ENCODE measurements at places on chromosomes 12 and 14.

DNA sequence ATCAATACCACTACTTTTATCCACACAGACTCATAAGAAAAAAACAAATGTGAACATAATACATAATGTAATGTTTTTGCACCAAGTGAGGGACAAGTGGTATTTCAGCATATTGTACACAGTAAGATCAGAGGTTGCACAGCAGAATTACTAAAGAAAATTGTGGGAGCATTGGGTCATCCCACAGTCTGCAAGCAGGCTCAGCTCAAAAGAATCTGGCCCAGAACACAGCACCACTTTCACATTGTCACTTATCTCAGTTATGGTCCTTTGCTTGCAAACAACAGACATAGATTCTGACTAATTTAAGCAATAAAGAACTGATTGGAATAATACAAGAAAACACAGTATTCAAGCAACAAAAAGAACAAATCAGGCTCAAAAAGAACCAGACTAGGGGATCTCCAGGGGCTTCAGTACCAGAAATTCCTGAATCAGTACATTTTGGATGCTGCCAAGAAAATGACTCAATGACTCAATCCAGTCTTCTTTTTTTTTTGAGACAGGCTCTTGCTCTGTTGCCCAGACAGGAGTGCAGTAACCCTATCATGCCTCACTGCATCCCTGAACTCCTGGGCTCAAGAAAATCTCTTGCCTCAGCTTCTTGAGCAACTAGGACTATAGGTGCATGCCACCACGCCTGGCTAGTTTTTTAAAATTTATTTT is 42.9 kb upstream of the EEA1 start:
- DNase-seq: peak; percentile 89

DNA sequence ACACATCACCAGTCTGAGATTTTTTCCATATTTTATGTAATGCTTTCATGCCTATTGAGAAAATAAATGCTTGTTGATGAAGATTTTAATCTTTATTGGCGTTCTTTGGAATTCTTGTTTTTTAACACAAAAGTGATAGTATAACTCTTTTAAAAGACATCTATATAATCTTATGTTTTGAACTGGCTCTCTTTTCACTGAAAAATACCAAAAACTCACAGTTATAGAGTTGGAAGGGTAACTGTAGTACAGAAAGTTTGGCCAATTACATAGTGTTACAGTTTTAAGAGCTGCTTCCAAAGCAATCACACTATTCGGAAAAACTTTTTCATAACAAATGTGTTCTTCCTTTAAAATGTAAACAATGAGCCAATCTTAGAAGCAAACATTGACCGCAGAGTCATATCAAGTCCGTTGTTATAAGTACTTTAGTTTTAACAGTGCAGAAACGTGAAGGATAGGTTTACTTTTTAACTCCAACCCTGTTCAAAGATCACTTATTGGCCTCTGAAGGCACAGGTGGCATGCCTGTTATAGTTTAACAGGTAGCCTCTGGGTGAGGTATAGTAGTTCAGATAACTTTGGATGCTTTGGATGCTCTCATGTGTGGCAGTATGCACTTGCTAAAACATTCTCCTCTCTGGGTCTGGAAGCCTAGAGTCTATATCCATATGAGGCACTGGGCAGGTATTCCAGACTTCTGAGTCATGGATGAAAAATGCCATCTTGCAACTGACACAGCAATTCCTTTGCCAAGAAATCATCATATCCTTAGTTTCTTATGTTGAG is 12.1 kb upstream of the NTN4 start:
- DNase-seq: peak; percentile 89

- DNase-seq: no peak
These were observed 6.2 kb downstream of the TTLL5 start for GRCh38 chr14:75667099-75667765.

DNA sequence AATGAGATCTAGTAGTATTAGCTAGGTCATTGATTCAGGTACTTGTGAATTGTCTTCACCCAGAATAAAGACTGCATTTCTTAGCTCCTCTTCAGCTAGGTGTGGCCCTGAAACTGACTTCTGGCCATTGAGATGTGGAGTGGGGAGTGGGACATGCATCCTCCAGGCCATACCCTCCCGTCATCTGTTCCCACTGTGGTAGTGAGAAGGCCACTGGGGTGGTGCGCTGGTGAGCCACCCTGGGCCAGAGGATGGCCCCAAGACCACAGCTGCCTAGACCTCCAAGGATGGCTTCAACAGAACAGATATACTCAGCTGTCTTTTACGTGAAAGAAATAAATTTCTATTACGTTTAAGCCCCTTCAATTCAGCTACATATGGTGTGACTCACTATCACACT is 36.5 kb downstream of the TRIM9 start:
- no peak for DNase-seq

DNA sequence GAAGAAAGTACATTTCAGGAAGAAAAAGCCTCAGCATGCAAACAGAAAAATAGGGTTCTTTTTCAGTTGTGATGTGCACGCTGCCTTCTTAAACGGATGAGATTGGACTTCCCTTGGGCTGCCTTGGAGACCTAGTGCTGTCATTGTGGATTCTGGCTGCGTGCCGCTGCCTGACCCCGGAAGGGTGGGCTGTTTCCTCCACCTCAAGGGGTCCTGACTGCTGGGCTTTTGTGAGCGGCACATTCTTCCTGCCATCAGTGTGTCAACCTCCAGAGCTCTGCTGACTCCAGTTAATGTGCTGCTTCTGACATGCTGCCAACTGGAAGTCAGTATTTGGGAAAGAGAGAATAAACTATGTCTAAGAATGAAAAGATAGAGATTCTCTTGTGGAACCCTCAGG is 25.1 kb downstream of the CCNK start:
- DNase-seq: no peak

DNA sequence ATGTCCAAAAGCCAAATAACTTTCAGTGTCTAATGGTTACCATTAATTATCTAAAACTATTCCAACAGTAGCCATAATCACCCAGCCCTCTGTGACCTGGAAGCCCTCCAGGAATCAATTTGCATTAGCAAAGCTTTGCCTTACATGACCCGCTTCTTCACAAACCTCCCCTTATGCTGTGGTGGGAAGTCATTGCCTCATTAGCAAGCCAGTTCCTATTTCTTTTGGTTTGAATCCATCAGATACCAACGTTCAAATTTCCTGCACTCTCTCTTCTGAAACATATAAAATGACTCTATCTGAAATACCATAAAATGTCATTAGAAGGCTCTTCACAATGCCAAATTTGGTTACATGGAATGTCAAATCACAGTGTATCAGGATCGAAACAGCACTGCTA is 268.3 kb upstream of the PRKD1 start:
- DNase-seq: no peak

GRCh38 chr12:48881686-48882314 is 16.1 kb upstream of the RND1 start:
- peak; percentile 45 for DNase-seq

- DNase-seq: no peak
These were observed 199.5 kb upstream of the CAND1 start for GRCh38 chr12:67069451-67070306.

- no peak for DNase-seq
These were observed 148.7 kb downstream of the MED13L start for GRCh38 chr12:116128779-116129178.

DNA sequence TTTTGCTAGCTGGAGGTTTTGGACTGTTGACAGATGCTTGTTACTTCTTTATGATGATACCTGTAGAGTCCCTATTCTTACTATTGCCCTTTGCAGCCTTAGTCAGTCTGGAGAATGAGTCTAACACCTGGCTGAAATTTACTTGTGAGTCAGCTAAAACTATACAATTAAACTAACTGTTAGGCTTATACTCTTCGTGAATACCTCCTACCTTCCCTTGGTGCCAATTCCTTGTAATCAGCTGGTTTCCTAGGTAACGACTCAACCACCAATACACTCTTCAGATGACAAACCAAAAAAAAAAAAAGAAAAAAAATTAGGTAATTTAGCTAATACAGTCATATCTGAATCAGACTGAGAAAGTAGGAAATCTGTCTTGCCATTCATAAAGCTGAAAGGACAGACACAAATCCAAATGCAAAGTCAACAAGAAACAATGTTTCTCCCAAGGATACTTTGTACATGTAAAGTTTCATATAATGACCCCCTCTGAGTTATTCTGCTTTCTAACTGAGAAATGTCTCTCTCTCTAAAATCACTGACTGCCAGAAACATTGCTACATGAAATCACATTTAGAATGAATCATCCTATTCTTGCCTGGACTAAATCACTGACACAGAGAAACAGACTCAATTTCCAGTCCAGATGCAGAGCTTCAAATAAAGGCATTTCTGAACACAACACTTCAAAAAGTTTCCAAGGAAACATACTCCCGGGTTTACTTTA is 56.5 kb upstream of the CDKL1 start:
- peak; percentile 90 for DNase-seq

- peak; percentile 21 for DNase-seq
These were observed 59.9 kb downstream of the LIN7A start for GRCh38 chr12:80877721-80878265.

DNA sequence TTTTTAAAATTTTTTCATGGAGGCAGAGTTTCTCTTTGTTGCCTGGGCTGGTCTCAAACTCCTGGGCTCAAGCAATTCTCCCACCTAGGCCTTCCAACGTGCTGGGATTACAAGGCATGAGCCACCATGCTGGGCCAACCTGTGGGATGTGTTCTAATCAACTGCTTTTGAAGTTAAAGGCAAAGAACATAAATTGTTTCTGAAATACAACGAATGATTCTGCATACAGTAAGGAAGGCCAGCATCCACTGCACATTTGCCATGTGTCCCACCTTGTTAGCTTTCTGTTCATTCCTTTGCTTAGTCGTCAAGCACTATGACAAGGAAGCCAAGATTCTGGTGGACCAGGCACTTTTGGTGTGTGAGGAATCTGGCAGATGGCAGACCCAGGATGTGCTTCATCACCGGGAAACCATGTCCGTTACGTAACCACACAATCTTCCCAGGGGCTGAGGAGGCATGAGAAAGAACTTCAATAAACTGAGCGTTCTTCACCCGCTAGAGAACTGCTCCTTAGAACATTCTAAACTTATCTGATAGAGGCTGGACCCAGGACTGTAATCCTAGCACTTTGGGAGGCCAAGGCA is 24.5 kb downstream of the MOK start:
- peak; percentile 97 for DNase-seq

GRCh38 chr12:10285919-10286318 is 21.8 kb upstream of the KLRD1 start:
- DNase-seq: no peak

- DNase-seq: no peak
These were observed 547 bp downstream of the ZNF140 start for GRCh38 chr12:133081159-133081780.

DNA sequence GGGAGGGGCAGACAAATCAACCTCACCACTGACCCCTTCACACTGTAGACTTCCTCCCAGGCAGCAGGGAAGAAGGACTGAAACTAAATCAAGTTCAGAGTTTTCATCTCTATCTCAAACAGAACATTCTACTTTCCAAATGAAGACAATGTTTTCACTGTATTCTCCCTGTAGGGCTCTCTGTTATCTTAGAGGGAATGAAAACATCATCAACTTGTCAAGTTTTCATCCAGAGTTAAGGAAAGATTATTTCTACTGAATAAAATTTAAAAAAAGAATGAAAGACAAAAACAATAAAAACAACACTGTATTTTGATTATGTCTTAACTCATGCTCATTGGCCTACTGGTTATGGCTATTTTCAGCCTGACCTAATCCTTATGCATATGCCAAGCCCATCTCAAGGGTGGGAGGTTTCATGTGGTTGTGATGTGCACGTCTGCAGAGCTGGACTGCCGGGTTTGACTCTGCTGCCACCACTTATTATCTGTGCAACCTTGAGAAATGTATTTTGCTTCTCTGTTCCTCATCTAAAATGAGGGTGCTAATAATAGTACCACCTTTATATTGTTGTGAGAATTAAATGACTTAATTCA is 152.0 kb upstream of the AVPR1A start:
- DNase-seq: no peak

DNA sequence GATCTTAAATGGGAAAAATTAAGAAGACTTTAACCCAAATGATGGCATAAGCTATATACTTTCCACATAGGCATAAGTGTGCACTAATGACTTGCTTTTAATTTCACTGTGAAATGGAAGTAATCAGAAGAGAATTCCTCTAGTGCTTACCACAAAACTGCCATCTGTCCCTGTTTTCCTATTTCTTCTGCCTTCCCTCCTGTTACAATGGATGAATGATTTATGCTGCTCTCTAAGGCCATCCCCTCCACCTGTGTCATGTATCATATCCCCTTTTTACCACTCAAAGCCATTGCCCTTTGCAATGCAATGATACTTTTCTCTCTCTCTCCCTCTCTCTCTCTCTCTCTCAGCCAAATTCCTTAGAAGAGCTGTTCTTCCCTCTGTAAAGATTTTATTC is 109.1 kb downstream of the C12orf50 start:
- no peak for DNase-seq

- DNase-seq: no peak
These were observed 28.1 kb downstream of the TMEM116 start for GRCh38 chr12:111984820-111985219.

GRCh38 chr14:94795372-94795771 is 25.5 kb upstream of the GSC start:
- DNase-seq: no peak

GRCh38 chr12:6840330-6840729 is 395 bp upstream of the GNB3 start:
- no peak for DNase-seq

- DNase-seq: no peak
These were observed 57.3 kb upstream of the ATF1 start for GRCh38 chr12:50706606-50707005.

- no peak for DNase-seq
These were observed 14.9 kb downstream of the LTA4H start for GRCh38 chr12:96020314-96021003.

DNA sequence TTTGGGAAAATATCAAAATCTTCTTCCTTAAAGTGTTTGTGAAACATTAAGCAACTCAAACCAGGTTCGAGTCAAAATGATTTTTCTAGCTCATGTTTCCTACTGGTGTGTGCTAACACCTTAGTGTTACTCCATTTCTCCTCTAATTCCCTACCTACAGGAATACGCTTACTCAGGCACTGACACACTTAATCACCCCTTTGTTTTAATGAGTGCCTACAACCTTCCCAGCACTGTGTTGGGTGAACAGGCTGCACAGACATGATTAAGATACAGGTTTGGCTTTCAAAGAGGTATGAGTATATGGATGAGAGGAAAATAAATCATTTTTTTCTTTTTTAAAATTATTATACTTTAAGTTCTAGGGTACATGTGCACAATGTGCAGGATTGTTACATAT is 15.6 kb upstream of the PZP start:
- no peak for DNase-seq

GRCh38 chr14:81211844-81212243 is 8.9 kb downstream of the GTF2A1 start:
- peak; percentile 44 for DNase-seq

GRCh38 chr12:60930151-60930550 is 1330.1 kb upstream of the USP15 start:
- DNase-seq: no peak

GRCh38 chr12:57139796-57140649 is 7.4 kb downstream of the LRP1-AS start:
- peak; percentile 61 for DNase-seq
